Mesothelial cell of epicardium (in vitro differentiated cells): ENCODE measurements at places on chromosomes 13 and 19.

- no peaks in the 10 kb centered on the region for H3K27me3 ChIP-seq
- H3K27ac ChIP-seq, result no peak overlapping the region
- DNase-seq, result no peak
- H3K4me1 ChIP-seq, result peaks cover 2% of the 10 kb centered on the region
- H3K4me3 ChIP-seq, result no peak overlapping the region
Measured at GRCh38 chr19:41203371-41203770, 10.4 kb downstream of the CYP2S1 start.

DNA sequence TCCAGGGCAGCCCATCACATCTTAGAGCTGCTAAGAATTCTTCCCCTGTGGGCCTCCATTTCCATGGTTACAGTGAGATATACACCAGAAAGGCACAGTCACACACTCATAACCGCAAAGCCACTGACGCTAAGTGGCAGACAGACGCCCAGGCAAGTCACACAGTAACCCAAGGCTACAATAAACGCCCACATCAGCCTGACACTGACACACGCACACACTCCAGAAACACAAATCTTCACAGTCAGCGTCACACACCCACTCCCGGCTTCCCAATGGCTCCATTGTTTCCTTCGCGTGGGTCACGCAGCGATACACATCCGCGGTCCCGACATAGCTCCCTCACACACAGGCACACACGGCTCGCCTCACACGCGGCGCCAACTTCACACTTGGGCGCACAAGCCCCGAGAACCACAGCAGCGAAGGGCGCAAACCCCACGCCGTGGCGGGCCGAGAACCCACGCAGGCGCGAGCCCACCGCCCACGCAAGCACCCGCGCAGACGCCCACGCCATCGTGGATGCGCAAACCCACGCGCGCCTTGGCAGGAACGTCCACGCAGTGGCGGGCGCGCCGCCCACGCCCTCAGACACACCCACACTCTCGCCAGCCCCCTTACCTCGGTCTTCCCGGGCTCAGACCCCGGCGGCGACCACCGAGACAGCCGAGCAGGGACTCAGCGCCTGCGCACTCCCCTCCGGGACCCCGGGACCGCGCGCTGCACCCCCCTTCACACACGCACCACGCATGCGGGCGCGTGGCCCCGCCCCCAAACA is at the start of gene ZNF667:
Gene ZNF667, minus strand, starts transcription at position 695 of the 778 bp plus-strand sequence. CDS start 14,975 bp downstream, outside the sequence.
- DNase-seq, result no peak
- peaks cover 10% of the 10 kb centered on the region for H3K36me3 ChIP-seq
- H3K4me3 ChIP-seq, result no peak within 1 kb of the TSS
- H3K27me3 ChIP-seq, result no peaks in the 10 kb centered on the region

DNA sequence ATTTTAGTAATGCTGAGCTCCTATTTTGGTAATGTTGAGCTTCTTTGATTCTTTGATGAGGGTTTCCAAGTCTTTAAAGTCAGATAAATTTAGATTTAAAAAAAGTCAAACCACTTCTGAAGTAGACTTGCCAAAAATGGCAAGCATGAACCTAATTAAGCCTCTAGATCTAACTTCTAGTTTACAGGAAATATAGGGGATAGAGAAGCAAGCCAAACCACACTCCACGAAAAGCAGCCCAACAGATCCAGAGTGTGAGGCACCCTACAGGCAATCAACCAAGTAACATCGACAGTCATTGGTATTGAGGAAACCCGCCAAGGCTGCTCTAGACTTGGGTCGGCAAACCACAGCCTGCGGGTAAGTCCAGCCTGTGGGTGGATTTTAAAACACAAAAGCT is 3.7 kb downstream of the GGACT start:
- peaks cover 4% of the 10 kb centered on the region for H3K4me1 ChIP-seq
- no peaks in the 10 kb centered on the region for H3K27me3 ChIP-seq
- no peak overlapping the region for H3K4me3 ChIP-seq
- no peak for DNase-seq
- H3K27ac ChIP-seq, result no peak overlapping the region

DNA sequence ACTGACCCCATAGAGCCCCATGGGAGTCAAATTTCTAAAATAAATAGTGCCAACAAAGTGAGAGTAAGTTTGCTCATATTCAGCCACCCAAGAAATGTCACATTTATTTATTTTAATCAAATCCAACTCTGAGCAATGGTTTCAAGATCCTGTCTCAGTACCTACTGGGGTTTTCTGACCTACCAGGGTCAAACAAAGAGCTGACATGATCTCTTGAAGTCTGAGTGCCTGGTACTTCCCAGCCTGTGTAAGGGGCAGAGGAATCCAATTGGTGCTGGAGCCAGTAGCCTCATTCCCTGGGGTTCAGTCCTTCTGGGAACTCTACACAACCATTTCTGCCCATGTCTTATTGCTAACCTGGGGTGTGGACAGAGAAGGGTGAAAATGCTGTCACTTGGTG is 104.6 kb upstream of the SERP2 start:
- H3K4me1 ChIP-seq, result peaks cover 2% of the 10 kb centered on the region
- H3K36me3 ChIP-seq, result no peaks in the 10 kb centered on the region
- no peak overlapping the region for H3K4me3 ChIP-seq
- H3K27ac ChIP-seq, result no peak overlapping the region
- DNase-seq, result no peak

DNA sequence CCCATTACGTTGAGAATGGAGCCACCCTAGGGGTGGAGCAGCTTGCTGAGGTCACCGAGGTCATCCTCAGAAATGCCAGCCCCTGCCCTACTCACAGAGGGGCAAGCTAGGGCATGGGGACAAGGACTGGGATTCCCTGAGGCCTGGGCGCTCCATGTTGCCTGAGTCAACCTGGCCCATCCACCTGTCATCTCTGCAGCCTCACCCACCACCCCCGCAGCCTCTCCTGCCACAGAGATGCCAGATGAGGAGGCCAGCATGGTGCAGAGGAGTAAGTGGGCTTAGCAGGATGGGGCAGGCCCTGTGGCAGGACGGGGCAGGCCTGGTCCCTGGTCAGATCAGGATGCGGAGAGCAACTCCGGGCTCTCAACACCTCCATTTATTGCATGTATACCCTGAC is 9.5 kb downstream of the NKPD1 start:
- H3K36me3 ChIP-seq, result peaks cover 4% of the 10 kb centered on the region
- no peak overlapping the region for H3K4me3 ChIP-seq
- H3K27me3 ChIP-seq, result peaks cover 38% of the 10 kb centered on the region
- peaks cover 11% of the 10 kb centered on the region for H3K4me1 ChIP-seq

GRCh38 chr19:13923194-13923987 is 14.8 kb downstream of the PODNL1 start:
- DNase-seq, result no peak
- H3K27me3 ChIP-seq, result no peaks in the 10 kb centered on the region
- no peak overlapping the region for H3K27ac ChIP-seq
- no peaks in the 10 kb centered on the region for H3K4me1 ChIP-seq

- H3K4me1 ChIP-seq, result peaks cover 48% of the 10 kb centered on the region
- no peaks in the 10 kb centered on the region for H3K27me3 ChIP-seq
- no peaks in the 10 kb centered on the region for H3K36me3 ChIP-seq
- DNase-seq, result peak; percentile 28
Measured at GRCh38 chr13:40664350-40665125, 1.9 kb downstream of the FOXO1 start.

- H3K4me1 ChIP-seq, result no peaks in the 10 kb centered on the region
- no peaks in the 10 kb centered on the region for H3K27me3 ChIP-seq
- no peak overlapping the region for H3K4me3 ChIP-seq
- no peak overlapping the region for H3K27ac ChIP-seq
Measured at GRCh38 chr19:6963244-6963852, 57.9 kb downstream of the MBD3L2B start.

DNA sequence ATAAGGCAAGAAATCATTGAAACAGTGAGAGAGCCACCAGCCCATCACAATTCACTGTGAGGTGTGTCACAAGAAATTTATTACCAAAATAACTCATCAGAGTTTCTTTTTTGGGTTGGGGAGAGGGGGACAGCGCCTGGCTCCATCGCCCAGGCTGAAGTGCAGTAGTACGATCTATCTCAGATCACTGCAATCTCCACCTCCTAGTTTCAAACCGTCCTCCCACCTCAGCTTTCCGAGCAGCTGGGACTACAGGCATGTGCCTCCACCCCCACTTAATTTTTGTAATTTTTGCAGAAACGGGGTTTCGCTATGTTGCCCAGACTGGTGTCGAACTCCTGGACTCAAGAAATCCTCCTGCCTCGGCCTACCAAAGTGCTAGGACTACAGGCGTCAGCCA is 3.6 kb downstream of the IFNL1 start:
- H3K36me3 ChIP-seq, result no peaks in the 10 kb centered on the region
- H3K27ac ChIP-seq, result no peak overlapping the region
- H3K4me3 ChIP-seq, result no peak overlapping the region
- no peak for DNase-seq
- peaks cover 25% of the 10 kb centered on the region for H3K4me1 ChIP-seq

DNA sequence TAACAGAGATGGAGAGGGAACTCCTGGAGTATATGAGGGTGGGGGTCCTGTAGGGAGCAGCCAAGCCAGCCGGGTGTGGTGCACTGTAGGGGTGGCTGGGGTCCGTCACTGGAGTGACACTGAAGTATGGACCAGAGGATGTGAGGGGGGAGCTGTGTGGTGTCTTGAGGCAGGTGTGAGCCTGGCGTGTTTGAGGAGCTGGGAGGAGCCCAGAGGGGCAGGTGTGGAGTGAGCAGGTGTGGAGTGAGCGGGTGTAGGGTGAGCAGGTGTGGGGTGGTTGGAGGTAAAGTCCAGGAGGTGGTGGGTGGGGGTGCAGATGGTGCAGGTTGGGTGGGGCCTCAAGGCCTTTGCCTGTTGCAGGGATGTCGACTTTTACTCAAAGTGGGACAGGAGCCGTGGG is 5.9 kb downstream of the B3GNT8 start:
- H3K36me3 ChIP-seq, result peaks cover 32% of the 10 kb centered on the region
- H3K27ac ChIP-seq, result no peak overlapping the region
- no peaks in the 10 kb centered on the region for H3K4me1 ChIP-seq

GRCh38 chr19:1231729-1232637 is 5.8 kb downstream of the CBARP start:
- peak overlapping the region; percentile 36 for H3K4me3 ChIP-seq
- H3K27ac ChIP-seq, result peak overlapping the region; percentile 86
- H3K27me3 ChIP-seq, result no peaks in the 10 kb centered on the region
- H3K4me1 ChIP-seq, result peaks cover 18% of the 10 kb centered on the region
- H3K36me3 ChIP-seq, result peaks cover 3% of the 10 kb centered on the region

- peaks cover 2% of the 10 kb centered on the region for H3K36me3 ChIP-seq
- peaks cover 2% of the 10 kb centered on the region for H3K4me1 ChIP-seq
- H3K4me3 ChIP-seq, result no peak overlapping the region
- DNase-seq, result no peak
- H3K27me3 ChIP-seq, result peaks cover 25% of the 10 kb centered on the region
Measured at GRCh38 chr13:23915308-23915707, 18.0 kb upstream of the C1QTNF9B start.

- no peak within 1 kb of the TSS for H3K4me3 ChIP-seq
- H3K4me1 ChIP-seq, result peaks cover under 1% of the 10 kb centered on the region
- DNase-seq, result no peak
- no peak within 1 kb of the TSS for H3K27ac ChIP-seq
- H3K27me3 ChIP-seq, result peaks cover 37% of the 10 kb centered on the region
Measured at GRCh38 chr19:41876847-41877832, at the start of gene CD79A. Gene CD79A (plus strand): TSS chr19:41877279. CDS start chr19:41877305, 26 bp downstream.

DNA sequence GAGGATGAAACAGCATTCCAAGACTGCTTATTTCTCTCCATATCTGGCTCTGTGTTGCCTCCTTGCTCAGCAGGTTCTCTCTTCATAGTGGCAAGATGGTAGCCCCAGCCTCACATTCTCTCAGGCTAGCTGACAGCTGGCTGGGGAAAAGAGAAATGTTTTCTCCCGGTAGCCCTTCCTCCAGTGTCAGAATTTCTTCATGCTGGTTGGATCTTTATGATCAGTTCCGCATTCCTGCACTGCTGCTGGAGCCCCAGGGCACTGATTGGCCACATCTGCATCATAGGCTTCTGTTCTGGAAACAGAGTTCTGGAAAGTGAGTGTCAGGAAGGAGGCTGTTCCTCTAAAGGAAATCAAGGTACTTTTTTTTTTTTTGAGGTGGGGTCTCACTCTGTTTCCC is 24.6 kb downstream of the POP4 start:
- no peaks in the 10 kb centered on the region for H3K27me3 ChIP-seq
- no peak for DNase-seq
- no peaks in the 10 kb centered on the region for H3K36me3 ChIP-seq
- H3K4me3 ChIP-seq, result no peak overlapping the region

DNA sequence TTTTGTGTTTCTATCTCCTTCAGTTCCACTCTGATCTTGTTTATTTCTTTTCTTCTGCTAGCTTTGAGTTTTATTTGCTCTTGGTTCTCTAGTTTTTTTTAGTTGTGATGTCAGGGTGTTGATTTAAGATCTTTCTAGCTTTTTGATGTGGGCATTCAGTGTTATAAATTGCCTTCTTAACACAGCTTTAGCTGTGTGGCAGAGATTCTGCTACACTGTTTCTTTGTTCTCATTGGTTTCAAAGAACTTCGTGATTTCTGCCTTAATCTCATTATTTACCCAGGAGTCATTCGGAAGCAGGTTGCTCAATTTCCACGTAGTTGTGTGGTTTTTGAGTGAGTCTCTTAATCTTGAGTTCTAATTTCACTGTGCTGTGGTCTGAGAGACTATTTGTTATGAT is 251.7 kb upstream of the HTR2A start:
- H3K4me1 ChIP-seq, result peaks cover 40% of the 10 kb centered on the region
- peak overlapping the region; percentile 15 for H3K27ac ChIP-seq
- DNase-seq, result no peak
- no peak overlapping the region for H3K4me3 ChIP-seq
- peaks cover 2% of the 10 kb centered on the region for H3K36me3 ChIP-seq
- no peaks in the 10 kb centered on the region for H3K27me3 ChIP-seq

DNA sequence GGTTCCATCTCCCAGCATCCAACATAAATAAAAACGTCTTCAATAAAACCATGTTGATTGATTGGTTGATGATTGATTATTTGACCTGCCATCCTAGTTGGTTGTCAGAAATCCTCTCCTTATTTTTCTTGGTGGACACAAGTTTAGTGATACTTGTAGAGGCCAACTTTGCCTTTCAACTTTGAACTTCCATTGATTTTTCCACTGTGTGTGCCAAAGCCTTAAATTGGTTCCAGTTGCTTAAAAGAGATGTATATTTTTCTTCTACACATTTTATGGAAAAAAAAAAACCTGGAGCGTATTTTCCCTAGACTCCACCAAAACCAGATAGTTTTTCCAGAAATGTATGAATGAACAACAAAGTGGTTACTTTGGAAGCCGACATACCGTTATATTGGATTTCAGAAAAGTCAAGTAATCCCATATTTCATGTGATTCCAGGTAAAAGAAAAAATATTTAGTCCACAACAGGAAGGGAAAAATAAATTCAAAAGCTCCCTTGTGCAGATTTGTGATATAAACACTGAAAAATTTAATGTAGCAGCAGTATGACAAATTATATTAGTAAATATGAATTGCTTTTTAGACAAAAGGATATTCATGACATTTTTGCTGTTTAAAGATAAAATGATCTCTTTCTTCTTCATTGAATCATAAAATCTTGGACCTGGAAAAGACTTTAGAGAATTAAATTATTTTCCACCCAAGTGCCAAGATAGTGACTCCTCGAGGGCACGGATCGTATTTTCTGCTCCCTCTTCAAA is 85.2 kb downstream of the MBNL2 start:
- no peak for DNase-seq
- H3K4me1 ChIP-seq, result peaks cover 34% of the 10 kb centered on the region
